ENCODE measurements at places on chromosomes 2 and 18.

DNA sequence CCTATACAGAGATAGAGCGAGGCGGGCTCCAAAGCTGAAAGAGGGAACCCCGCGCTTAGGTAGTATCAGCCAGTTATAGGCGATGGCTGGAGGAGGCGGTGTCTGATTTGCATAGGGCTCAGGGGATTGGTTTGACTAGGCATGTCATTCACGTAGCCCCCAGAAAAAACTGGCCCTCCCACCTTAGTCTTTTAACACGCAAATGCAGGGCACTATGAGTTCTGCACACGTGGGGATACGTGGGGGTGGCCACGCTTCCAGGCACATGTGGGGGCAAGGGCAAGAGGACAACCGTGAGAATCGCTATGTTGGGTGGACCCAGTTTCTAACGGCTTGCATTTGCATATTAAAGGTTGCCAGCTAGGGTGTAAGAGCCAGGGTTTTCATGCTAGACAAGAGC is 56.7 kb upstream of the MSTN start:
- peak; percentile 64 for DNase-seq

- no peak for DNase-seq
Observed at GRCh38 chr18:79635427-79635726, 44.2 kb upstream of the CTDP1 start.

DNA sequence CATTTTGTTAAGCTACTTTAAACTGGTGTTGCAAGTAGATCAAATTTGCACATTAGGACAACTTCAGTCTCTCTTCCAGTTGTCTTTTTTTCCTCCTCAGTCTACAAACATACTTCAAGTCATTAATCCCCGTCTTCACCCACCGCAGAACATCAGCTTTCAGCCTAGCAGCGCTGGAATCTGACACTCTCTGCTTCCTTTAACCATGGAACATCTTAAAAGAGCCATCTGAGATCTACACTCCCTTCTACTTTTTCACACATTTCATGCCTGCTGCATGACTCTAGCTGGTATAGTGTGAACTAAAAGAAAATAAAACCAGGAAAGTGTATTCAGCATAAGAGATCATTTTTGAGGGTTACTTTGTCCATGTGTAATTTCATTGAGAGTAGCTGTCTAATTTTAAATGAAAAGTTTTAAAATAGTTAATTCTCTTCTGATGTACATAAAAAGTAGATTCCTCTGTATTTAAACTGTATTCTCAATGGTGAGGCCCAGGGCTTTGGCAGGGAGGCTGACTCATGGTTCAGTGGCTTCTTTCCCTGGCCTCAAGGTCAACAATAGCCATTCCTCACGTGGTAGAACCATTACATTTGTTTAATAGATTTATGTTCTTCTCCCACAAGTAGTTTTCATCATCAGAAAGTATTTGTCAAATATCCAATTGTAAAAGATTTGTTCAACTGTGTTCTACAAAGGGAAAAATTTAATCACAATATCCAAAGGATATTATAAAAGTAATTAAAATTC is 16.5 kb downstream of the SGPP2 start:
- DNase-seq: no peak

GRCh38 chr18:78580835-78581339 is 398.7 kb upstream of the SALL3 start:
- DNase-seq: no peak

GRCh38 chr2:120469426-120469825 is 123.5 kb downstream of the INHBB start:
- peak; percentile 77 for DNase-seq

- no peak for DNase-seq
Observed at GRCh38 chr18:44958455-44958854, 277.8 kb downstream of the SETBP1 start.

- DNase-seq: no peak
Observed at GRCh38 chr2:72925328-72925943, 8.1 kb downstream of the EMX1 start.

- no peak for DNase-seq
Observed at GRCh38 chr2:54226260-54226659, 29.8 kb downstream of the TSPYL6 start.

DNA sequence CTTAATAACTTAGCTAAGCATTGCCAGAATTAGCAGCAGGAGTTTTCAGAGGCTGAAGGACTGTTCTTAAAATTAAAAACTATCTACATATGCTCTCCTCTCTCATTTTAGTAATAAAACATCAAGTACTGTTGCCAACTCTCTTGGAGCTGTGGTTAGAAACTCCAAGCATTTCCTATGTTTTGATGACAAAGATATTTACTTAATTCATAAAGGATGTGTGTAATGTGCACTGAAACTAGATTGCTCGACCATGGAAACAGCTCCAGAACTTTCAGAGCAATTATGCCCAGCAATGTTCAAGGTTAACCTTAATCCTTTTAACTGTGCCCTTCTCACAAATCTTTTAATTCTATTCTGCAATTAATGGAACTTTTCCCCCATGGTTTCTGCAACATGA is 8.4 kb downstream of the GRP start:
- DNase-seq: no peak

- DNase-seq: no peak
Observed at GRCh38 chr2:171688129-171688465, 828 bp downstream of the DYNC1I2 start.

DNA sequence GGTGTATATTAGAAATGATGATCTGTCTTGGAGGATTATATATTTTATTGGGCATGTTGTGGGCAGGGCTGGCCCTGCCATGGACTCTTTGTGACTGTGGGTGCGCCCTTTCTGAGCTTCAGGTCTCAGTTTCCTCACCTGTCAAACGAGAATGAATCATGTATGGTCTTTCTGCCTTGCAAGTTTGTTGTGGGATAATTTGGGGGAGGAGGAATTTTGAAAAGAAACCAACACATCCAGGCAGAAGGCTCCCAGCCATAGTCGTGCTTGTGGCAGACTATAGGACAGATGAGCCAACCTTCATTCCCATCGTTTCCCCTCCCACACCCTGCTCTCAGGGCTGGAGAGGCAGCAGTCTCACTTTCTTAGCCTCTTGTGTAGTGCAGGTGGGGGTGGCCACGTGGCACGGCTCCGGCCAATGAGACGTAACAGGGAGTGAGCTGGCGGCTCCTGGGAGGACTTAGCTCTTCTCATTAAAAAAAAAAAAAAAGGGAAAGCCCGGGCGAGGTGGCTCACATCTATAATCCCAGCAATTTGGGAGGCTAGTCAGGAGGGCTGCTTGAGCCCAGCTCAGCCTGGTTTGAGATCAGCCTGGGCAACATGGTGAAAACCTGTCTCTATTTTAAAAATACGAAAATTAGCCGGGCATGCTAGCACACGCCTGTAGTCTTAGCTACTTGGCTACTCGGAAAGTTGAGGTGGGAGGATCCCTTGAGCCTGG is 63.1 kb downstream of the RHOB start:
- DNase-seq: no peak

- DNase-seq: no peak
Observed at GRCh38 chr18:52341608-52342381, 1.8 kb downstream of the DCC start.

- DNase-seq: no peak
Observed at GRCh38 chr2:231387904-231388724, 7.4 kb upstream of the B3GNT7 start.

DNA sequence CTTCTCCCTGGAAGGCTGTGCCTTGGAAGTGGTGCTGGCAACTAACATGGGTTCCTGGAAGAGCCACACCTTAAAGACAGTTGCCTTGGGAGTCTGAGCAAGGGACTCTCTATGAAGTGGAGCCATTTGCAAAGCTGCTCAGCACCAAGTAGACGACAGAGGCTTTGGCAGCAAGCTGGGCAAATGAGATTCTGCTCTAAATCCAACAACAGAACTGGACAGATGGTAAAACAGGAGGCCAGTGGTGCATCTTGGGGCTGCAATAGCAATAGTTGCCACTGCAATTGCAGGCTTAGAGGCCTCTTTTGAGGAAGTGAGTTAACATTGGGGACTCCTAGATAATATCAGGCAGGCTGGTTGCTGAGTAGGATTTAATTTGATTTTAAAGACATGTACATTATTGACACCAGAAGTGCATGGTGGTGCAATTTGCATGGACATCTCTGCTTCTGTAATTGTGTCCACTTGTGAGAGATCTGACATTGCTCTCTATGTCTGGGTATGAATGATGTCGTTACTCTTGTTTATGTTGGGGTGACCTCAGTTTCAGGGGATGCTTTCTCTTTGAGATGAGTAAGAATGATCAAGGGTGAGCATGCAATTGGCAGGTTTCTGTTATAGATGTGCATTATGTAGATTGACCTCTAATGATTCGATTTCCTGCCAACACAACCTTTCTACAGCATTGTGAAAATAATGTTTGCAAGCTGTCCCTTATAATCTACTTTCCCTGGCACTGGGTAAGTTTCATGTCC is 568.3 kb upstream of the MEX3C start:
- no peak for DNase-seq

GRCh38 chr2:166841679-166842078 is 46.6 kb upstream of the XIRP2 start:
- DNase-seq: no peak

- no peak for DNase-seq
Observed at GRCh38 chr2:215431290-215431689, 4.6 kb downstream of the FN1 start.

DNA sequence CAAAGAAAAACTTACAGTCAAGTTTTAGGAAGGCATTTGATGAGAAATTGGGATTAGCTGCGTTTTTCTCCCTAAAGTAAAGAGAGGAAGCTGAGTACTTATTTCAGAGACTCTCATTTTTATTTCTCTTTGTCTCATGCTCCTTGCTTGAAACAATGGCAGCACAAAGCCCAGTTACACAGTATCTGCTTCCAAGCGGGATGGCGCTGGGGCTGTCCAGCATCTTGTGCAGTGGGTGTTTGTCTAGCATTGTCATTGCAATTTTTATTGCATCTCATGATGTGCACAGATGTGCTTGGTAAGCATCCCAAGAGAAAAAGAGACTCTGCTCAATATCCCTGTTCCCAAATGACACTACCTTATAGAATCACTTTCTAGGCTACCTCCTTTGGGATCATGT is 102.8 kb upstream of the ZNF521 start:
- DNase-seq: no peak

DNA sequence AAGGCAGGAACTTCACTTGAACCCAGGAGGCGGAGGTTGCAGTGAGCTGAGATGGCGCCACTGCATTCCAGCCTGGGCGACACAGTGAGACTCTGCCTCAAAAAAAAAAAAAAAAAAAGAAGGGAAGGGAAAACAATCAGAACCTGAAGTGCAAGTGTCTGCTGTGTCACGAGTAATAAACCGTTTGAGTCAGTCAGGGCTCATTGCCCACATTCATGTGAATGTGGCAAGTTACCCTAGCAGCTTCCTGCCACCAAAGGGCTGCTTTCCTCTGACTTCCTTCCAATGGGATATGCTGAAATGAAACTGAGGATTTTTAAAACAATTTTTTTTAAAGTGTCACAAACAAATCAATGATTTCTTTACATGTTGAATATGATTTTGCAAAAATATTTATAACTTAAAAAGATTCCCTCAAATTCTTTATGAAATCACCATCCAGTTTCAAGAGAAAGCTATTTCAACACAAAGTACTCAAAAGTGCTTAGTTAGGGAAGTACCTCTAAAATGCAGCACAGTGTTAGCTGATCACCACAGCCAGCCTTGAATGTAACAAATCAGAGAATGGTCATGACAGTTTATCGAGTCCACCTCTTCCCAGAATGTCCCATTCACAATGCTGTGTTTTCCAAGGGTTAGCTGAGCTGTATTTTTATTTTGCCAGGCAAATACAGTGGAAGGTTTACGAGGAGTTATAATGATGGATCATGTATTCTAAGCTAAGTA is 36.4 kb downstream of the WDSUB1 start:
- DNase-seq: peak; percentile 86

DNA sequence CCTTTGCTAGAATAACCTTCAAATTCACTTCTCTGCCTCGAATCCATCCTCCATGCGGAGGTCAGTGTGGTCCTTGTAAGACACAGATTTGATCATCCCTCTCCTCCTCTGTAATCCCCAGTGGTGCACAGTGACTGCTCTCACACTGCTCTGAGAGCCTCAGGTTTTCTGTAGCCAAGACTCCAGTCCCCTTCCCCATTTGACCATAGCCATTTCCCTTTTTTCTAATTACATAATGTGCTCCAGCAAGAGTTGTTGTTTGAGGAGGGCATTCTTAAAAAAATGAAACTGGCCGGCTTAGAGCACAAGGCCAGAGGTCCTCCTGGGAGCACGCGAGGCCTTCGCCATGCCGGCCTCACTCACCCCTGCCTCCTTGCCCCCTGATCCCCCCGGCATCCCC is 34.7 kb upstream of the LPIN1 start:
- no peak for DNase-seq

DNA sequence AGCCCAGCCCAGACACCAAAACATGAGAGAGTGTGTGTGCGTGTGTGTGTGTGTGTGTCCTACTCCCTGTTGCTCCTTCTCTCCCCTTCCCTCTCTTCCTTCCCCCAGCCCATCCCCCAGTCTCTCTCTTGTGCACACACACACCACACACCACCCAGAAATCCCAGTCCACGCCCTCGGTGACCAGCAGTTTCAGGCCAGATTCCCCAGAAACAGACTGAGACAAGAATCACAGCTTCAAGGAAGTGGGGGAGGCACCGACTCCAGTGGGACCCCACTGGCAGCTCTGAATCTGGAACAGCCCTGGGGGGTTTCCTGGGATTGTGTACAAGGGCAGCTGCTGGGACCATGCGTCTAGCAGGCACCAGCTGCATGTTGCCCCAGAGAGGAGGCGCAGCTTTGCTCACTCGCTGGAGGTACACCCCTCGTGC is 113.5 kb downstream of the NDUFA10 start:
- peak; percentile 68 for DNase-seq

DNA sequence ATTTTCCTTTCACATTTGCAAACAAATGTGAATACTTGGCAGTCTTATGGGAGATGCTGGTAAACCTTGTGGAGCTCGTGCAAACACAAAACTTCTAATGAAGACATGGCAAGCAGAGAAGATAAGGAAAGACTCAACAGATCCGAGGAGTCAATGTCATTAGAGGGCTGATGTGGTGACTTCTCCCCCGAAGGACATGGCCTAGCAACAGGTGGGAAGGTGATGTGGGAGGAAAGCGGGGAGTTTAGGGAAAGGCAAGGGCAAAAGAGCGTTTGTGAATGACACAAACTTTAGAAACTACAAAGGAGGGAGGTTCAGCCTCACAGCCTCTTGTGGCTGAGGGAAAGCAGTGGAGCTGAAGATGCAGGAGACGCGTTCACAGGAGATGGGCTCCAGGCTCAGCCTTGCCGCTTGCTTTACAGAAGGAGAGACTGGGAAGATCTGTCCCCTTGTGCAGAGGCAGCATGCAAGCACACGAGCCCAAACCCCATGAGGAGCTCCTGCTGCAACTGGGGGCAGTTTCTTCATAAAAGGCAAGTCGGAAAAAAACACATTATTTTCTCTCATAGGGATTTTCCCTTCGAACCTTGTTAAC is 86.6 kb downstream of the SOWAHC start:
- no peak for DNase-seq

DNA sequence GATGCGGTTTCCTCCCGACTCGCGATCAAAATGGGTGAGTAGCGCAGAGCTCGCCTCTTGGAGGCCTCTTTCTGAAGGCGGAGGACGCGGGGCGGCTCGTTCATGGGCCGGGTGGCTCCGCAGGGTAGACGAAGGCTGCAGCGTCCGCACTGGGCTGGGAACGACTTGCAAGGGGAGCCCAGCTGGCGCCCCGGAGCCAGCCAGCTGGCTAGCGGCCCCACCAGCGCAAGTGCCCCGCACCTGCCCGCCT is 328 bp upstream of the PASK start:
- DNase-seq: no peak

All from tibial artery (tissue), 4 donors.